ENCODE measurements at places on chromosomes 12 and 14.

GRCh38 chr12:38384816-38385378 lies 68.3 kb downstream of the ALG10B start:
- DNase-seq = no peak

DNA sequence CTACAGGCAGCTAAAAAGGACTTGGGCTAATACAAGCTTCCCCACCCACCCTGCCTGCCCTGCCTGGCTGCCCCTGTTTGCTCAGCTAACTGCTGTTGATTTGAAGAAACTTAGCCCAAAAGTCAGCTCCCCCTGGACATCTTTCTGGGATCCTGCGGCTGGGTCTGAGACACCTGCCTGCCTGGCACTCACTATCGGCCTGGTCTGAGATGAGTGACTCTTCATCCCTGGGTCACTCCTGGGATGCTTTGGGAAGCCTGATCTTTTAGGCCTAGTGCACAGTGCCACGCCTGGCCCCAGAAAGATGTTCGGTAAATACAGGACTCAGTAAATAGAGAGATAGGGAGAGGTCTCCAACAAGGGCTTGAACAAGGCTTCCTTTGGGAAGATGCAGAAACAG lies 211.3 kb upstream of the DIO3 start:
- DNase-seq = no peak

DNA sequence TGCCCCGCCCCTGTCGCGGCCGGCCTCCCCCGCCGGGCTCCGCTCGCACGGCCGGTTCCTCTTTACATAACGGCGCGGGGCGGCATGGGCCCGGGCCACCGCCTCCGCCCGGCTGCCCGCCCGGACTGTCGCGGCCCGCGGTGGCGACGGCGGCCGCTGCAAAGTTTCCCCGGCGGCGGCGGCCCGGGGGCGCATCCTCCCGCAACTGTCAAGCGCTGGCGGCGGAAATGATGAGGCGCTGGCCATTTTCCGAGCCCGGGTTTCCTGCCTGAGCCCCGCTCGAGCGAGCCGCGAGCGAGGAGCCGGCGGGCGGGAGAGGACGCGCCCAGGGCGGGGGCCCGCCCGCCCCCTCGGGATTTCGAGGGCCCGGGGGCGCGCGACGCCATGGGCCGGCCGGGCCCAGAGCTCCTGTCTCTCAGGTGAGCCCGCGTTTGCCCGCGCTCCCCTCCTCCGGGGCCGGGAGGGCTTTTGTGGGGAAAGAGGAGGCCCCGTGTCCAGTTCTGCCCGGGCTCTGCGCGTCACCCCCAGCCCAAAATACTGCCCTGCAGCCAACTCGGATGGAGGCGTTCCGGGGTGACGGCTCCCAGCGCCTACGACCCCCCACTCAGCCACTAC lies at the start of gene SH2B3:
SH2B3 (plus strand) TSS at position 65 of the 615 bp plus-strand sequence. CDS start 12,223 bp downstream, outside the sequence.
- no peak for DNase-seq

GRCh38 chr12:67039995-67040860 lies 228.9 kb upstream of the CAND1 start:
- DNase-seq = no peak

GRCh38 chr12:26988703-26989102 lies 25.5 kb downstream of the TM7SF3 start:
- no peak for DNase-seq

DNA sequence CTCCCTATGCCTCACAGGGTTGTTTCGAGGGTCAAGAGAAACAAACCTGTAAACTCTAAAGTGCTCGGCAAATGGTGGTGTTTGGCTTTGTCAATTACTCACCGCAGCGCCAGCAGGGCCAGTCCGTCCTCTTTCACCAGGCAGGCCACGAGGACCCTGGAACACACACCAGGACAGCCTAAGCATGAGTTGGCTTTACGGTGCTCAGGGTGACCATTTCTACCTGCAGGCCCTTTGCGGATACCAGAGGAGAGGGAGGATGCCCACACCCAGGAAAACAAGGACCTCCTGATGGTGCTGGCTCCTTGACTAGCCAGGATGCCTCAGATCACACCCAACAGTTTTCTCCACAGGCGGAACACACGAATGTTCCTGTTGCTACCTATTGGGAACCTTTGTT lies 11.5 kb downstream of the COL2A1 start:
- DNase-seq = no peak

- no peak for DNase-seq
Observed at GRCh38 chr14:91229743-91230200, 14.7 kb downstream of the GPR68 start.

GRCh38 chr12:87384226-87384625 lies 645.0 kb downstream of the C12orf50 start:
- DNase-seq = no peak

DNA sequence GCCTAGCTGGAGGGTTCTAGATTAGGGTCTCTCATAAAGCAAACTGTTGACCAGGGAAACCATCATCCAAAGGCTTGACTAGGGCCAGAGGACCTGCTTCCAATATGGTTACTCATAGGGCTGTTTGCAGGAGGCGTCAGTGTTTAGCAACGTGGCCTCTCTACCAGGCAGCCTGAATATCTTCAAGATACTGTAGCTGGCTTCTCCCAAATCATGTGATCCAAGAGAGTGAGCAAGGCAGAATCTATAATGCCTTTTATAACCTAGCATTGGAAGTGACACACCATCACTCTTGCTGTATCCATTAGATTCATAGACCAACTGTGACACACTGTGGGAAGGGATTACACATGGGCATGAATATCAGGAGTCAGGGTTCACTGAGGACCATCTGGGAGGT lies 17.3 kb downstream of the TPH2 start:
- DNase-seq = no peak

GRCh38 chr14:94571395-94571794 lies 9.8 kb upstream of the SERPINA5 start:
- peak; percentile 61 for DNase-seq

DNA sequence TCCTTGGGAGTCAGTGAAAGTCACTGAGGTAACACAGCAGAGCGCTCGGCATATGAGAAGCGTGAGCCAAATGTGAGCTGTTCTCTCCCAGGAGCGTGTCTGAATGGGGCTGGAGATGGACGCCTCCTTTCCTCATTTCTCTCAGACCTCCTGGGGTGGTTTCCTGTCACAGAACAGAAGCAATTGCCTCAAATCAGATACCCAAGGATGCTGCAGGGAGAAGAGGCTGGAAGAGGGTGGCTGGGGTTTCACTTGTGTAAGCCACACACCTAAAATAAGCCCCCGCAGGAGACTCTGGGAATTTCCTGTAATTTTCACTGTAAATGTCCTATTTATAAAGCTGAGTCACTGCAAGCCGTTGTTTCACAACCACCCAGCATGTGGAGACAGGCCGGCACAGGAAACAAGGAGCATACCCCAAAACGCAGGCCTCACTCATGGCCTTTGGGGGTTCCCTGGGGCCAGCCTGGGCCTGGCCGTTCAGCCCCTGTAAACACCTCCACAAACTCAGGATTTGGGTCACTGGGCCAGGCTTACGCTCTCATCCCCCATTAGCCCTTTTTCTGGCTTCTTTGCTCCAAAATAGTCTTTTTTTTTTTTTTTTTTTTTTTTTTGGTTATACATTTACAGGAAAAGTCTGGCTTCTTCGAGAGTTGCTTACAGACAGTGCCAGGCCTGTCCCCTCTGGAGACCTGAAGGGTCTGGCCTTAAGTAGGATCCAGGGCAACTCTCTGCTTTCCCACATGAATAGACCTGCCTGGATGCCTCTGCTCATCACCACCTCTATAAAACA lies 55.3 kb downstream of the VCPKMT start:
- peak; percentile 44 for DNase-seq

GRCh38 chr12:69966839-69967238 lies 141.8 kb downstream of the MYRFL start:
- no peak for DNase-seq

DNA sequence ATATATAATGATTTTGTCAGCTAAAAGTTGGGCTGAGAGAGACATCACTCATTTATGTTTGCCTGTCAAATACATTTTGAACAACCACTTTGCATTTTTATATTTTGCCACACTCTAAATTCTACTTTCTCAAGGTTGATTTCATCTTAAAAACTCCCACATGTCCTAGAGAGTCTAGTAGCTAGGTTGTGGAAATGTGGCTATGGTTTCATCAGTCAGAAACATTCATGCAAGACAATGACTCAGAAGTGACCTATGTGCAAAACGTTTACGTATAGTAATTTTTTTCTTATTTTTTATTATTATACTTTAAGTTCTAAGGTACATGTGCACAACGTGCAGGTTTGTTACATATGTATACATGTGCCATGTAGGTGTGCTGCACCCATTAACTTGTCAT lies 27.4 kb upstream of the PRKD1 start:
- DNase-seq = no peak

GRCh38 chr14:23569443-23570151 lies 2.0 kb upstream of the AP1G2 start:
- no peak for DNase-seq

DNA sequence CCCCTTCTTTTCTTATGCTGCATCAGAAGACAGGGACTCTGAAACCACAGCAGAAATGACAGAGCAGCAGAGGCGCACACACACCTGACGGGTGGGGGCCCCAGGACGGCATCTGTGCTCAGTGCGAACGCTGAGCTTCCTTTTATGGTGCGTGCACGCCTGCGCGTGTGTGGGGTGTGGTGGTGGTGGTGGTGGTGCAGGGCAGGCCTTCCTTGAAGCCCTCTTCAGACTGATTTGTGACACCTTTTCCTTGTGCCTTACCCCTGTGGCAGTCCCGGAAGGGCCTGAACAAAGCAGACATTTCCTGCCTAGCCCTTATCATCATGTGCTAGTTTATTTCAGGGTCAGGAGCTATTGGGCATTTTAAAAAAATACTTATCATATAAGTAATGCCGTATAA lies 75.7 kb downstream of the TSPAN9 start:
- DNase-seq = no peak

GRCh38 chr14:55747186-55747585 lies 167.2 kb downstream of the KTN1 start:
- no peak for DNase-seq

DNA sequence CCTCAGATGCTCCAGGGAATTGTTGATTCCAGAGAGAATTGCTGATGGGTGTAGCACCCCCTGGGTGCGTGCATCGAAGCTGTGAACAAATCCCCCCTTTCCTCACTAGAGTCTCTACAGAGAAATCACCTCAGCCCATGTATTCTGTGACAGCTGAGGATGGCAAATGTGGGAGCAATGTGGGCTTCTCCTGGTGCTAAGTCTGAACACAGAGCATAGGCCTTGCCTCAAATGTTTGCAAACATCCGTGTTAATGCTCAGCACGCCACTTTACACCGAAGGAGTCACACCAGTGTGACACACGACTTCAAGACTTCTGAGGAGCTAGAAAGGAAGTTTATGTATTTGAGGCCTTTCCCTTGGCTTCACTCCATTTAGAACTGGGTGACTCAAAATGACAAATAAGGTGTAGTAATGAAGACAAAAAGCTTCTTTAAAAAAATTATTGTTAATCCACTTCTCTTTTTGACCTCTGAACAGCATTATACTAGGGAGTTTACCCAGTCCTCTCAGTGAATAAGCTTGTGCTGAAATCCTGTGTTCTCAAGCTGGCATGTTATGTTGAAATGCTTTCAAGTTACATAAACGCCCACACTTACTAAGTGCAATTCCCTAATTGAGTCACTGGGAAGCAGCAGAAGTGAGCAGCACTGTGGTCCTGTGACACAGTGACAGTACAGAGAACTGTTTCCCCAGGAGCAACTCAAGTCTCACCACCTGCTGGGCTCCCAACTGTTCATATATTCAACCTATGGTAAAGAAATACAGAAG lies 92.9 kb downstream of the FAR2 start:
- DNase-seq = no peak

GRCh38 chr14:104939666-104940410 lies 15.2 kb downstream of the PLD4 start:
- no peak for DNase-seq

- no peak for DNase-seq
Observed at GRCh38 chr12:89157413-89157812, 194.9 kb downstream of the DUSP6 start.

DNA sequence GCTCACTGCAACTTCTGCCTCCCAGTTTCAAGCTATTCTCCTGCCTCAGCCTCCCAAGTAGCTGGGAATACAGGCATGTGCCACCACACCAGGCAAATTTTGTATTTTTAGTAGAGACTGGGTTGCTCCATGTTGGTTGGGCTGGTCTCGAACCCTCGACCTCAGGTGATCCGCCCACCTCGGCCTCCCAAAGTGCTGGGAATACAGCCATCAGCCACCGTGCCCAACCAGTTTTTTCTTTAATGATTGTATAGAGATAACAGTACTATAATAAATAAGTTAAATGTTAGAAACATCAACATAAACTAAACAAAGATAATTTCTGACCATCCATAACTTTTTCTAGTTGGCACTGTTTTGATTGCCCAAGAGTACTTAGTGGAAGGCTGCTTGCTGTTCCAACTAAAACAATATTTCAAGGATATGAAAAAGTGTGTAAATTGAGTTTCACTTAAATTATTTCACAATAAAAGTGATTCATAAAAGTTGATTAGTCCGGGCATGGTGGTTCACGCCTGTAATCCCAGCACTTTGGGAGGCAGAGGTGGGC lies 5.6 kb downstream of the GON7 start:
- DNase-seq = no peak

- DNase-seq = no peak
Observed at GRCh38 chr14:88430976-88431375, 45.5 kb downstream of the SPATA7 start.

GRCh38 chr12:44774815-44775411 lies 101.2 kb downstream of the NELL2 start:
- DNase-seq = peak; percentile 27

- DNase-seq = no peak
Observed at GRCh38 chr14:64507376-64508156, 3.0 kb downstream of the ZBTB1 start.

DNA sequence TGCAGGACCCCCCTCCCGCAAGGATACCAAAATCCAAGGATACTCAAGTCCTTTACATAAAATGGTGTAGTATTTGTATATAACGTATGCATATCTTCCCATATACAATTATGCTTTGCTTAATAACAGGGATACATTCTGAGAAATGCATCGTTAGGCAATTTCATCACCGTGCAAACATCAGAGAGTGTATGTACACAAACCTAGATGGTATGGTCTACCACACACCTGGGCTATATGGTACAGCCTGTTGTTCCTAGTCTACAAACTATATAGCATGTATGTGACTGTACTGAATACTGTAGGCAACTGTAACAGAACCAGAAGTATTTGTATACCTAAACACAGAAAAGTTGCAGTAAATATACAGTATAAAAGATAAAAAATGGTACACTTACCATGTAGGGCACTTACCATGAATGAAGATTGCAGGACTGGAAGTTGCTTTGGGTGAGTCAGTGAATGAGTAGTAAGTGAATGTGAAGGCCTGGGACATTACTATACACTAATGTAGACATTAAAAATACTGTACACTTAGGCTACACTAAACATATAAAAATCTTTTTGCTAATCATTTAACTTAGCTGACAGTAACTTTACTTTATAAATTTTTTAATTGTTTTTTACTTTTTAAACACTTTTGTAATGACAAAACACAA lies 141.1 kb downstream of the SLC41A2 start:
- no peak for DNase-seq
